PC-9 (cell line): ENCODE measurements at places on chromosomes 6 and 20. TPM values are rescaled to one million over a fixed set of nuclear protein-coding genes. Genes with fewer than 3 reads are reported as not detected.

- no peak for DNase-seq
Observed at GRCh38 chr20:59829054-59829785, 104.2 kb downstream of the SYCP2 start.

ULBP2 gene
- 2.9 and 4.4 TPM in 2 replicates for total RNA-seq

CCN6 gene
- not detected in 2 replicates for total RNA-seq

THBS2 gene
- total RNA-seq = not detected in 2 replicates

ARMC12 gene
- total RNA-seq = 0.35 and 0.57 TPM in 2 replicates

SHLD1 gene
- 4.8 and 5.9 TPM in 2 replicates for total RNA-seq

GRCh38 chr6:3518356-3519190 is 61.7 kb upstream of the SLC22A23 start:
- DNase-seq = peak; percentile 85

NNAT gene
- total RNA-seq = not detected in 2 replicates

- DNase-seq = no peak
Observed at GRCh38 chr6:125471667-125472066, 169.9 kb upstream of the HDDC2 start.

DNA sequence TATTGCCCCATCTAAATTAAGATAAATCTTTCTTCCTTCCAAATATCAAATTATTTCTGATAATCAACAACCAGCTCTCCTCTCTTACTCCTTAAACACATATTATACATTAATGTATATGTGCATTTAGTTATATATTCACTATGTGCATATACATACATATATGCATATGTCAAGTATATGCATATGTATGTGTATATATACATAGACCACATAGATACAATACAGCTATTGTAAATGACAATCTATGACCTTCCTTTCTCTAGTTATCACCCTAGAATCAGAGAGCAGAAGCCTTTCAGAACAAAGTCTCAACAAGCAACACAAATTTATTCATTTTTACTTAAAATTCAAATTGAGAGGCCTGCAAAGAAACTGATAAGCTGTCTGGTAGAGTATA is 241.1 kb upstream of the THEMIS start:
- DNase-seq = no peak

- DNase-seq = no peak
Observed at GRCh38 chr20:19253916-19254820, 41.7 kb downstream of the SLC24A3 start.

- no peak for DNase-seq
Observed at GRCh38 chr6:167824591-167825331, 1.9 kb upstream of the AFDN start.

DNA sequence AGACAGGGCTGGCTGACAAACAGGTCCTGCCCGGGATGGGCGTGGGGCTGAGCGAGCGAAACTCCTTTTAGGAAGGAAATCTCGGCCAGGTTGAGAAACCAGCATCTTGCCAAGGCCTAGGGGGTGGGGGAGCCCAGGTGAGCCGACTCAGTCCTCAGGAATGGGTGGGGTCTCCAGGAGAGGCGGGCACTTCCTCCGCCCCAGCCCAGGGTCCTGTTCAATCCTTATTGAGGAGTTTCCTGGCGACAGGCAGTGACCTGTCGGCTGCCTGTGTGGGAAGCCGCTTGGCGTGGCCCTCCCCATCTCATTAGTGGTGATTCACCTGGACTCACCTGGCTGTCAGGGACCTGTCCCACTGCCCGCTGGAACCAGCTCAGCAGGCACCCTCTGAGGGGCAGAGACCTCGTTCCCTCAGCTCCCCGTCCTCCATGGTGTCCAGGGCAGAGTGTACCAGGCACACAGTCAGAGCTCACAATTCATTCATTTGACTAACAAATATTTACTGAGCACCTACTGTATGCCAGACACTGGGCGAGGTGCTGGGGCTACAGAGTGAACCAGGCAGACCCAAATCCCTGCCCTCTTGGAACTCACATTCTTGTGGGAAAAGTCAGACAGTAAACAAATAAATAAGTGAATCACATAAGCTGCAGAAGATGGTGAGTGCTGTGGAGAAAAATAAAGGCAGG is 51.1 kb downstream of the FGD2 start:
- peak; percentile 97 for DNase-seq

REM1 gene
- not detected in 2 replicates for total RNA-seq

CTAGE9 gene
- total RNA-seq = not detected in 2 replicates

GRCh38 chr6:5126214-5126613 is 41.1 kb downstream of the PPP1R3G start:
- peak; percentile 24 for DNase-seq

DLL1 gene
- not detected in 2 replicates for total RNA-seq

DNA sequence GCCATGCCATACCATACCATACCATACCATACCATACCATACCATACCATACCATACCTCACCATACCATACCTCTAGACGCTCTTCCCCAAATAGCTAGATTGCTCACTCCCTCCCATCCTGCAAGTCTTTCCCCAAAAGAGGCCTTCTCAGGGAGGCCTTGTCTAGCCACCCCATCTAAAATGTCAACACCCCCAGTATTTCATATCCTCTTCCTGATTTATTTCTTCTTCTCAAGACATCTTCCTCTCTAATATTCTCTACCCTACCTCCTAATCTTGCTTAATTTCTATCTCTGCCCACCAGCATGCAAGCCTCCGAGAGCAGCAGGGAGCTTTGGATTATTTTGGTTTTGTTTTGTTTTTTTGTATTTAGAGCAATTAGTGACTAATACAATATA is 225.2 kb upstream of the RREB1 start:
- DNase-seq = no peak

RAET1L gene
- 1.2 and 2.8 TPM in 2 replicates for total RNA-seq

DNA sequence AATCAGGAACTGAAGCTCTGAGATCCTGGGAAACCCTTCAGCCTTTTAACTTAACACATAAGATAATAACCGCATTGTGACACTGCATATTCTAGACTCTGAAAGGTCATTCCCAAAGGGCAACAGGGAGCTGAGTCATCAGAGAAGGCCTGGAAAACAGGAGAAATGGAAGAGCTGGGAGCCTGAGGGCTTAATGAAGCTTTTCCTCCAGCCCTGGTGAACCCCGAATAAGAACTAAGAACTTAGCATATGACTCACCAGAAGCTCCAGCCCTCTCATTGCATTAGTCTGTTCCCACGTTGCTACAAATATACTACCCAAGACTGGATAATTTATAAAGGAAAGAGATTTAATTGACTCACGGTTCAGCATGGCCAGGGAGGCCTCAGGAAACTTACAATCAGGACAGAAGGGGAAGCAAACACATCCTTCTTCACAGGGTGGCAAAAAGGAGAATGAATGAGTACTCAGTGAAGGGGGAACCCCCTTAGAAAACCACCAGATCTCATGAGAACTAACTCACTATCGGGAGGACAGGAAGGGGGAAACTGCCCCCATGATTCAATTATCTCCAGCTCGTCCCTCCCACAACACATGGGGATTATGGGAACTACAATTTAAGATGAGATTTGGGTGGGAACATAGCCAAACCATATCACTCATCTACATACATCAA is 648.5 kb downstream of the TFAP2A start:
- peak; percentile 36 for DNase-seq

POLH gene
- 21.0 and 39.3 TPM in 2 replicates for total RNA-seq

- DNase-seq = no peak
Observed at GRCh38 chr6:24019830-24020229, 106.2 kb upstream of the NRSN1 start.

- DNase-seq = no peak
Observed at GRCh38 chr20:4181956-4182945, 166.9 kb upstream of the RNF24 start.

DNA sequence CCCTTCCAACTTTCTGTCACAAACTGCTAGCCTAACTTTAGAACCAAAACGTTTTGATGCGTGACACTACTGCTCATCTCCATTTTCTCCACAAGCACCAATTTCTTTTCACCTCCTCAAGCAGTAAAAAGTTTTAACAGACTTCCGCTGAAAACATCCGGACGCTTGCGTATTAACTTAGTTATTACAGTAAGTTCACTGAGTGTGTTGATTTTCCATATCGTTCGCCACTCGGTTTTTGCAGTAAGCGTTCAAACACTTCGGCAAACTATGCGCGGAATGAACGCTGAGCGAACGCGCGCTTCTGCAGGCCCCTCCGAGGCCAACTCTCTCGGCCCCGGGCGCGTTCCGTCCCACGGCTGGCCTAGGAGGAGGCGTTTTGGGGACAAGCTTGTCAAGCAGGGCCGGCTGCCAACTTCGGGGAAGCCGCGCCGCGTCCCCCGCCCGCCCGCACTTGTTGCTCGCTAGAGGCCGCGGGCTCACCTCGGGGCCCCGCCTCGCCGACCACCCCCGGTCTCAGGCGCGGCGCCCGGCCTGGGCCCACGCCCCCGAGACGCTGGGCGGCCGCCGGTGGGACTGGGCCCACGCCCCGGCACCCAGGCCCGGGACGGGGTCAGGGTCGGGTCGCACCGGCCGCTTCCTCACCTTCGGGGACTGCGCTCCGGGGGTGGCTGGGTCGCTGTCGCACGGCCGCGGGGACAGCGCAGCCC is 945 bp downstream of the PHF10 start:
- DNase-seq = peak; percentile 39
